Kidney (tissue), 22 donors: ENCODE measurements at places on chromosomes 6 and 20.
A peak's percentile ranks its signal among the peaks of the same experiment; 100 is the strongest.

GRCh38 chr6:163877877-163878639 is 463.5 kb downstream of the QKI start:
- DNase-seq, result no peak
- H3K27ac ChIP-seq, result no peak overlapping the region
- H3K4me3 ChIP-seq, result no peak overlapping the region
- H3K27me3 ChIP-seq, result no peaks in the 10 kb centered on the region
- H3K4me1 ChIP-seq, result no peaks in the 10 kb centered on the region

GRCh38 chr20:44580581-44581268 is 1.7 kb upstream of the PKIG start:
- no peaks in the 10 kb centered on the region for H3K36me3 ChIP-seq
- peak overlapping the region; percentile 87 for H3K27ac ChIP-seq
- no peak for DNase-seq
- no peaks in the 10 kb centered on the region for H3K4me1 ChIP-seq
- H3K4me3 ChIP-seq, result no peak overlapping the region
- no peaks in the 10 kb centered on the region for H3K27me3 ChIP-seq

DNA sequence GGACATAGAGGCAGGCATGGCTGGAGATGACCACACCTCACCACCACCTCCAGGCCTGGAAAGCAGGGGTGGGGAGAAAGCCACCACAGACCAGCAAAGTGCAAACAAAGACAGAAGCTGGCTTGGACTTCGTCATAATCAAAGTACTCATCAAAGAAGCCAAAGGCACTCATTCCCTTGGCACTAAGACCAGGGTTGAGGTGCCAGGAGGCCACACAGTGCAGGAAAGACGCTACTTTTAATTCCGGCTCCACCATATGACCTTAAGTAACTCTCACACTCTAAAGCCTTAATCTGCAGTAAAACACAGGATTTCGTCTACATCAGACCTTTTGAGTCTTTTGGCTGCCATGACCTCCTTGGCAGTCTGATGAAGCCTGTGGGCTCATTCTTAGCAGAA is 123.1 kb downstream of the HIVEP2 start:
- no peaks in the 10 kb centered on the region for H3K36me3 ChIP-seq
- H3K4me3 ChIP-seq, result no peak overlapping the region
- H3K27me3 ChIP-seq, result no peaks in the 10 kb centered on the region

GRCh38 chr6:51552435-51552834 is 535.0 kb downstream of the PKHD1 start:
- H3K4me3 ChIP-seq, result no peak overlapping the region
- H3K27ac ChIP-seq, result no peak overlapping the region
- DNase-seq, result no peak
